ENCODE measurements at places on chromosomes 3 and 15.

DNA sequence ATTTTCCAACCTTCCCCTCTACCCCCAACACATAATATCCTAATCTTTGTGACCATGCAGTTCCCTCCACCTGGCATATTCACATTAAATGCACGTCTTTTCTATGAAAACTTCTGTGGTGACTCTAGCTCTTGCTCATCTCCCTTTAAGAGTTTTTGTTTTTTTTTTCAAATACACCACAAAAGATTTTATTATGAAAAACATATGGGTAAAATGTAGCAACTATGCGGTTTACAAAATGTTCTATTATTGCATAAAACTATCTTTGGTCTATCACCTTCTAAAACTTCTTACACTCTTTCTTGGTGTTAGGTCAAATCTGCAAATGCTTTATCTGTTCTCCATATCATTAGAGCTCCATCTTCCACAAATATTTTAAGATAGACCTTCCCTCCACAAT is 38.6 kb upstream of the ADGRG7 start:
- H3K4me1 ChIP-seq = no peaks in the 10 kb centered on the region
- H3K27ac ChIP-seq = no peak overlapping the region
- no peak for DNase-seq
- no peaks in the 10 kb centered on the region for H3K27me3 ChIP-seq

GRCh38 chr15:81792646-81793045 is 253.2 kb downstream of the MEX3B start:
- H3K36me3 ChIP-seq = no peaks in the 10 kb centered on the region
- no peak for DNase-seq
- no peaks in the 10 kb centered on the region for H3K4me1 ChIP-seq

- no peak overlapping the region for H3K27ac ChIP-seq
- DNase-seq = no peak
- no peaks in the 10 kb centered on the region for H3K27me3 ChIP-seq
Observed at GRCh38 chr3:46010519-46011113, 15.0 kb upstream of the FYCO1 start.

- no peak overlapping the region for H3K4me3 ChIP-seq
- H3K27me3 ChIP-seq = no peaks in the 10 kb centered on the region
- H3K36me3 ChIP-seq = no peaks in the 10 kb centered on the region
- H3K4me1 ChIP-seq = peaks cover 62% of the 10 kb centered on the region
- H3K27ac ChIP-seq = peak overlapping the region; percentile 57
Observed at GRCh38 chr3:171977441-171977840, 61.9 kb upstream of the FNDC3B start.

DNA sequence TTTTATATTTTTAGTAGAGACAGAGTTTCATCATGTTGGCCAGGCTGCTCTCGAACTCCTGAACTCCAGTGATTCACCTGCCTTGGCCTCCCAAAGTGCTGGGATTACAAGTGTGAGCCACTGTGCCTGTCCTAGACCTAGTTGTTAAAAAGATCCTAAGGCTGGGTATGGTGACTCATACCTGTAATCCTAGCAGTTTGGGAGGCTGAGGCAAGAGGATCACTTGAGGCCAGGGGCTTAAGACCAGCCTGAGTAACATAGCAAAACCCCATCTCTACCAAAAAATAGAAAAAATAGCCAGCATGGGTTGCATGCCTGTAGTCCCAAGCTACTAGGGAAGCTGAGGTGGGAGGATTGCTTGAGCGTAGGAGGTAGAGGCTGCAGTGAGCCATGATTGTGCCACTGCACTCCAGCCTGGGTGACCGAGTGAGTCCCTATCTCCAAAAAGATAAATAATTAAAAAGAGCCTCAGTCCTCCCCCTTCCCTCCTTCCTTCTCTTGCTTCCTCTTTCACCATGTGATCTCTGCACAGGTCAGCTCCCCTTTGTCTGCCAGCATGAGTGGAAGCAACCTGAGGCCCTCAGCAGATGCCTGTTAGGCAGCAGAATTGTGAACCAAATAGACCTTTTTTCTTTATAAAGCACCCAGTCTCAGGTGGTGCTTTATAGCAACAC is 9.8 kb upstream of the FNDC3B start:
- H3K27me3 ChIP-seq = no peaks in the 10 kb centered on the region
- no peaks in the 10 kb centered on the region for H3K36me3 ChIP-seq
- H3K4me1 ChIP-seq = peaks cover 3% of the 10 kb centered on the region
- peak; percentile 28 for DNase-seq
- H3K27ac ChIP-seq = no peak overlapping the region

GRCh38 chr3:8817486-8817885 is 48.1 kb upstream of the OXTR start:
- H3K27me3 ChIP-seq = no peaks in the 10 kb centered on the region
- H3K27ac ChIP-seq = no peak overlapping the region
- no peaks in the 10 kb centered on the region for H3K4me1 ChIP-seq
- no peak for DNase-seq
- no peaks in the 10 kb centered on the region for H3K36me3 ChIP-seq
- H3K4me3 ChIP-seq = no peak overlapping the region

DNA sequence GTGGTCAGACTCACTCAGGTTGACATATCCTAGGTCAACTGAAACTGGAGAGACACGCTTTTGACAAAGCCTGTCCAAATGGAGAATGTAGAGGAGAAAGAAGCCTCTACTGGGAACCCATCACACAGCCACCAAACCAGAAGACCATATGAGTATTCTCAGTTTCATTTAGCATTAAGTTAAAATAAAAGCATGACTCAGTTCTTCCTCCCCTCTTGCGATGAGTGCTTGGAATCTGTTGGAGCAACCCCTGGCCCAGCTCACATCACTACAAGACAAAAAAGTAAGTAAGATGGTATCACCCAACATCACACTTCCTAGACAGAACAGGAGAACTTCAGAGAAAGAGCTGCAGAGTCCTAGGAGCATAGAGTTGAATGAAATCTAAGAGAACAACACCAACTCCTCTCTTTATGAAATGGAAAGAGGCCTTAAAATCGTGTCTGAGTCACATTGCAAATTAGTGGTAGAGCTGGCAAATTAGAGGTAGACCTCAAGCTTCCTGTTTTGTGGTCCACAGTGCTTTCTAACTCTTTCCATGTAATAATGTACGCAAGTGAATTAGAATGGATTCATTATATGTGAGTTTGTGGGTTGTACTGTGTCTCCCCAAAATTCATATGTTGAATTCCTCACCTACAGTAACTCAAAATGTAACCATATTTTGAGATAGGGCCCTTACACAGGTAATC is 51.2 kb downstream of the FGF12 start:
- DNase-seq = peak; percentile 21
- H3K27ac ChIP-seq = no peak overlapping the region
- H3K36me3 ChIP-seq = no peaks in the 10 kb centered on the region
- no peaks in the 10 kb centered on the region for H3K4me1 ChIP-seq
- no peak overlapping the region for H3K4me3 ChIP-seq

GRCh38 chr15:69297642-69298353 is 914 bp upstream of the PAQR5 start:
- H3K27ac ChIP-seq = no peak overlapping the region
- peaks cover 12% of the 10 kb centered on the region for H3K4me1 ChIP-seq
- no peak for DNase-seq
- H3K27me3 ChIP-seq = peaks cover 36% of the 10 kb centered on the region
- H3K4me3 ChIP-seq = no peak overlapping the region

DNA sequence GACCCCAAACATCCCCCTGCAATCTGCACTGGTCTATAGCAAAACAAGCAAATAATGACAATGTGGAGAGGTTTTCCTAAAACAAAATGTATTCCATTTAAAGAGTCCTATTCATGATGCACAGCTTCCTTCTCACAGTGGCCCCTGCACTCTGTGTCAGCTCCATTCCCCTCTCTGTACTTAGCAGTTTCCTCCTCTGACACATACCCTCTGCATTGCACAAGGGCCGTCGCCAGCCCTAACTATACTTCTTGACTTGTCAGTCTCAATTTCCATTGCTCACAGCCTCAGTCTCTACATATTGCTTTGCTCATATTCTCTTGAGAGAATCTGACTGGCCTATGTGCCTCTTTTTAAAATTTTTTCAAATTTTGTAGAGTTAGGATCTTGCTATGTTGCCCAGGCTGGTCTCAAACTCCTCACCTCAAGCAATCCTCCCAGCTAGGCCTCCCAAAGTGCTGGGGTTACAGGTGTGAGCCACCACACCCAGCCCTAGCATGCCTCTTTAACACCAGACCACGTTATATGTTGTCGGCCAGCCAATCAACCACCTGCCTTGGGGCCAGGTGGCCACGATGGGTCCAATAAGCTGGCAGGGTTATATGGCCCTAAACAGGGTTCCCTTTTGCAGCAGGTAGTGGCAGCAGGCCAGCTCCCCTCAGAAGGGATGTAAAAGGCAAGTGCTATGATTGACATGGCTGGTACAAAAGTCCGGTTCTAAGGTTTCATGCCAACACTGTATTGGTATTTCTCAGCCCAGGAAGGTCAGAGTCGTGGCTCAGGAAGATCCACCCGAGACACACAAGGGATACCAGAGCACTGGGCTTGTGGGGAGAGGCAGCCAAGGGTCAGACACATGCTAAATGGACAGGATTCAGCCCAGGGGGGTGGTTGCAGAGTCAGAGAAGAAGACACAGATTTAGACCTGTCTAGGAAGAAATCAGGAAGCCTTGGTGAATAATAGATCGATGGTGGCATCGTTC is 59.0 kb upstream of the SMAD3 start:
- no peak overlapping the region for H3K27ac ChIP-seq
- H3K4me1 ChIP-seq = no peaks in the 10 kb centered on the region
- H3K36me3 ChIP-seq = no peaks in the 10 kb centered on the region
- H3K27me3 ChIP-seq = no peaks in the 10 kb centered on the region
- no peak for DNase-seq

- no peaks in the 10 kb centered on the region for H3K27me3 ChIP-seq
- no peaks in the 10 kb centered on the region for H3K36me3 ChIP-seq
- H3K4me3 ChIP-seq = no peak overlapping the region
Observed at GRCh38 chr3:111715911-111716523, 120.9 kb upstream of the ZBED2 start.

DNA sequence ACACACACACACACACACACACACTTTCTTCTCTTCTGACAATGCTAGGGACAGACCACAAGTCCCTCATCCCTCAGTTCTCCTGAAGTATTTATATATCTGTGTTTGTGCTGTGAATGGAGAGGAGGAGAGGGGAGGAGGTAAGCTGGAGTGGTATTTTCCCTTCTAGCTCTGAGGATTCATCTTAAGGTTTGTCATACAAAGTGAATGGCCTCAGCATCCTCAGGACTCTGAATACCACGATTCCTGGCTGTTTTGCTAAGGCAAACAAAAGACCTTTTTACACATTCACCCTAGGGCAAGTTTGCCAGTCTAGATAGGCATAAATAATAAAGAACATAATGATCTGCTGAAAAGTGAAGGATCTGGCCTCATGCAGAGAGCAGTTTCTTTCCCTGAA is 65.7 kb upstream of the CHMP2B start:
- no peaks in the 10 kb centered on the region for H3K27me3 ChIP-seq
- no peak for DNase-seq
- no peak overlapping the region for H3K27ac ChIP-seq
- H3K4me3 ChIP-seq = no peak overlapping the region
- no peaks in the 10 kb centered on the region for H3K36me3 ChIP-seq

GRCh38 chr3:125129512-125129997 is 73.8 kb upstream of the HEG1 start:
- no peak for DNase-seq
- H3K4me3 ChIP-seq = no peak overlapping the region
- peaks cover 9% of the 10 kb centered on the region for H3K4me1 ChIP-seq
- no peaks in the 10 kb centered on the region for H3K27me3 ChIP-seq
- H3K27ac ChIP-seq = no peak overlapping the region

DNA sequence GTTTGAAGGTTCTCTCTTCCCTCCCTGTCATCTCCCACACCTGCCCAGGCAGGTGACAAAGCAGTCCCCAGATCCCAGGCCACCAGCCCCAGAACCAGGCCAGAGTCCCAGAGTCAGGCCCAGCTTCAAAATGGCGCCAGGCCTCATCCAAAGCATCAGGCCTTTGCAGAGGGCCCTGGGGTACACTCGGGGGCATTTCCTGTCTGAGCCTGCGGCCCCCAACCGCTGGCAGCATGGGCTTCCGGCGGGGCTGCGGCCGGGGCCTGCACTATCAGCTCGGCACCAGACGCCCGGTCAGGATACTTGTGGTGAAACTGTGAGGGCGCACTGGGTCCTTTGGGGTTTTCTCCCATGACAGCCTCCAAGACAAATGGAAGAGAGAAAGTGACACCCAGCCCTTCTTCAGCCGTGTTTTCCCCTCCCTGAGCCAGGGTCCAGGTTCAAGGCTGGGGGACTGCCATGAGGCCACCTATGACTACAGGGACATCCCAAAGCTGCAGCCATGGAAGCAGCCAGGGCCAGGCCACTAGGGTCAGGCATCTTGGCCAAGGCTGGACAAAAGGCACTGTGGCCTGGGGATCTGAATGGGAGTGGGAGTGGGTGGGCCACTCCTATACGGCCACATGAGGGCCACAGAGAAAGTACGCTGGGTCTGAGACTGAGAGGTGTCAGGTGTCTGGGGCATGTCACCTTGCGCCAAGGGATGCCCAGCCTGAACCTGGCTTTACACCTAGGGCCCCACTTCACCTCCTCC is 33.9 kb downstream of the RPN1 start:
- peak overlapping the region; percentile 85 for H3K4me3 ChIP-seq
- DNase-seq = peak; percentile 99
- H3K36me3 ChIP-seq = peaks cover 32% of the 10 kb centered on the region
- peak overlapping the region; percentile 88 for H3K27ac ChIP-seq

GRCh38 chr3:71104121-71104541 is 479.4 kb downstream of the FOXP1 start:
- H3K4me3 ChIP-seq = no peak overlapping the region
- no peak for DNase-seq
- H3K4me1 ChIP-seq = peaks cover 18% of the 10 kb centered on the region
- peaks cover 5% of the 10 kb centered on the region for H3K36me3 ChIP-seq

DNA sequence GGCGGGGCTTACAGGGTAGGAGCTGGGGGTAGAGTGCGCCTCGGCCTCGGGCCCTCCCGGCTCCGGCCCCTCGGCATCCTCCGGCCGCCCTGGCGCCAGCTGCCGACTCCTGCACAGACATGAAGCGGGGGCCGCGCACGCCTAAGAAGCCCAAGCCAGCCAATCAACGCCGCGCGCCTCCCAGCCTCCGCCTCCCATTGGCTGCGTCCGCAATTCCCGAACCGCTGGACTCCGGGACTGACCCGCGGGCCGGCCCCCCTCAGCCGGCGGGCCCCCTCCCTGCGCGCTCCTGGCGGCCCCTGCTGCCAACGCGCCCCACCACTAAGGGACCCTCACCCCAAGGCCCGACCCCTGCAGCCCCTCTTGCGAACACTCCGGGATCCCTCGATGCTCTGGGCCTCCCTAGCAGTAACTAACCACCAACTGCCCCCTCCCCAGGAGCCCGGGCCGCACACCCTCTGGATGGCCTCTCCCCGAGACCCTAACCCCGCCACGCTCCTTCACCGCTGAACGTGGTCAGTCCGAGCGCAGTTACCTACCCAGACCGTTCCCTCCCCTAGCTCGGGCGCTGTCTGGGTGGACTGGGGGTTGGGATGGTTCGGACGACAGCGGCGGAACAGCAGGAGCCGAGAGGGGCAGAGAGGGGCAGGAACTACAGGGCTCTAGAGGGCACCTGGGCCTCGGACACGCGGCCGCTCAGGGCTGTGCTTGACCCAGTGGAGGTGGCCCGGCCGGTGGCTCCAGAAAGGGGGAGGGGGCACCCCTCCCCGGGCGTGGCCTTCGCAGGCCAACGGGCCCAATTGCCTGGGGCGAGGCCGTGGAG is 5.0 kb downstream of the GATA2 start:
- DNase-seq = peak; percentile 79
- peak overlapping the region; percentile 91 for H3K4me3 ChIP-seq
- peaks cover 80% of the 10 kb centered on the region for H3K4me1 ChIP-seq
- H3K36me3 ChIP-seq = peaks cover 38% of the 10 kb centered on the region
- no peaks in the 10 kb centered on the region for H3K27me3 ChIP-seq
- H3K27ac ChIP-seq = peak overlapping the region; percentile 81
